ENCODE measurements at places on chromosomes 4 and X. TPM values are rescaled to one million over a fixed set of nuclear protein-coding genes. Genes with fewer than 3 reads are reported as not detected.

The SLC34A2 gene
- polyA plus RNA-seq = 0.18 TPM

The NAA10 gene
- 203 TPM for polyA plus RNA-seq

The RFC1 gene
- polyA plus RNA-seq = 18.9 TPM

The RASGEF1B gene
- 2.8 TPM for polyA plus RNA-seq

The DNAJB14 gene
- 16.7 TPM for polyA plus RNA-seq

The POU4F2 gene
- polyA plus RNA-seq = not detected

The NUP62CL gene
- polyA plus RNA-seq = not detected

- H3K27me3 ChIP-seq = no peaks in the 10 kb centered on the region
- no peaks in the 10 kb centered on the region for H3K36me3 ChIP-seq
- H3K4me3 ChIP-seq = no peak overlapping the region
- H3K27ac ChIP-seq = no peak overlapping the region
- H3K4me1 ChIP-seq = no peaks in the 10 kb centered on the region
Measured at GRCh38 chr4:27176400-27176799, 315.8 kb downstream of the STIM2 start.

GRCh38 chr4:176981551-176981950 is 188.8 kb upstream of the VEGFC start:
- H3K36me3 ChIP-seq = no peaks in the 10 kb centered on the region
- no peak for DNase-seq
- H3K4me1 ChIP-seq = no peaks in the 10 kb centered on the region
- H3K27me3 ChIP-seq = no peaks in the 10 kb centered on the region

DNA sequence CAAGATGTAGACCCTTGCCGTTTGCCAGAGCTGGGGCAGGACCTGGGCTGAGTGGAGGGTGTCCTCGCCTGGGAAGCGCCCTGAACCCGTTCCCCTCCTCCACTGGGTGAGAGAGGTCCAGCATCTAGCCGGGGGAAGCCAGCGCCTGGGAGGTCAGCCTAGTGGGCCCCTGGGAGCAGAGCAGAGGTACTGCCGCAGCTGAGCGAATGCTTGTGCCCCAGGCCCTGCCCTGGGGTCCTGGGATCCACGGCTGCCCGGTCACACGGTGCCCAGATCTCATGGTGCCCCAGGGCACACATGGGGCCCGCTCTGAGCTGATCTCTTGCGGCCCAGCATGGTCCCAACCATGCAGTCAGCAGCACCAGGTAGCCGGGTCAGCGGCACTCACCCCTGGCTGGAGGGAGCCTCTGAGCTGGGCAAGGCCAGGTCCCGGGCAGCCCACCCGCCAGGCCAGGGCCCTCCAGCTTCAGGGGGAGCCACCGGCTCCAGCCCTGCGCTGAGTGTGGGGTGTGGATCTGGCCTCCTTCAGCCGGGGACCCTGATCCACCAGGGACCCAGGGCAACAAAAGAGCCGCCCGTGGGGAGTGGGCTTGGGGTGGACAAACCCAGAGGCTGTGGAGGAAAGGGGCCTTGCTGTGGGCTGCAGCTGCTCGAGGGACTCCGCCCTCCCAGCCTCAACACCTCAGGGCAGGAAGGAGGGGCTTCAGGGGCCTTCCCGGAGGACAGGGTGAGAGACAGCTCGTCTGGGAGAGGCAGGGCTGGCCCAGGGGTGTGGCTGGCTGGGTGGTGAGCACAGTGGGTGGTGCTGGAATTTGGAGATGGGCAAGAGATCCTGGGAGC is 4.1 kb upstream of the CPLX1 start:
- no peak overlapping the region for H3K27ac ChIP-seq
- DNase-seq = peak; percentile 42
- H3K4me3 ChIP-seq = no peak overlapping the region
- peaks cover 27% of the 10 kb centered on the region for H3K27me3 ChIP-seq
- no peaks in the 10 kb centered on the region for H3K36me3 ChIP-seq

DNA sequence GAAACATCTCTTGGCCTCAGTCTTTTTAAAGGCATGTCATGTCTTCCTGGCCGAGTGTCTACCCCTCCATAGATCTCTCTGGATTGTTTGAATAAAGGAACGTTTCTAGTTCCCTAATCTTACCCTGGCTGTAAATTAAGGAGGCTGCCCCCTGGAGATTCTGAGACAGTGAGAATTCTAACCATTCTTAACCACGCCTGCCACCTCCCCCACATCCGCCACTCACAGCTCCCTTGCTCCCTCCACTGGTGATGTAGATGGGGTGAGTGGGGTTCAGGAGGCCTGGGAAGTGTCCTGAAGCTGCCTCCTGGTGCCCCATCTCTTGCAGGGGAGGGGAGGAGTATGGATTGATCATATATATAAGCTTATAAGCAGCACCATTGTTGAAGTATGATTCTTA is 48.0 kb upstream of the TRIM2 start:
- DNase-seq = no peak
- H3K4me3 ChIP-seq = no peak overlapping the region
- no peaks in the 10 kb centered on the region for H3K27me3 ChIP-seq
- no peak overlapping the region for H3K27ac ChIP-seq

- H3K27me3 ChIP-seq = peaks cover 7% of the 10 kb centered on the region
- H3K4me3 ChIP-seq = no peak overlapping the region
- no peaks in the 10 kb centered on the region for H3K36me3 ChIP-seq
- H3K27ac ChIP-seq = no peak overlapping the region
- DNase-seq = no peak
- no peaks in the 10 kb centered on the region for H3K4me1 ChIP-seq
Measured at GRCh38 chrX:67346225-67346624, 197.6 kb upstream of the AR start.

DNA sequence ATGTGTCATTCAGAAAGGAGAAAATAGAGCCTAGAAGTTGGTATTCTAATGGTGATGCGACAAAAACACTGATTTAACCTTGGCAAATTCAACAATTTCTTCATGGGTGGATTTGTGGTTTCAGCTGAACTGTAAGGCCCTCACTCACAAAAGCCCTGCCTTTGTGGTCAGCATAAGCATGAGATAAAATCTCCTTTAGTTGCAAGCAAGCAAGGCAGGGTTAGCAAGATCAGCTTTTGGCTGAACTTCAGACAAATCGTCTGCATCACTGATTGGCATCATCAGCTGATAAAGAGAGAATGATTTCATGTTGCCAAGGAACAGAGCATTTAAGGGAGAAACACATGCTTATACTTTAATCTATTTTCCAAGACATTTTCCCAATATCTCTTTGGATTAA is 2582.2 kb downstream of the PCDH7 start:
- H3K27me3 ChIP-seq = no peaks in the 10 kb centered on the region
- no peak overlapping the region for H3K4me3 ChIP-seq
- no peaks in the 10 kb centered on the region for H3K36me3 ChIP-seq
- no peak for DNase-seq
- H3K27ac ChIP-seq = no peak overlapping the region
- no peaks in the 10 kb centered on the region for H3K4me1 ChIP-seq

- H3K4me1 ChIP-seq = no peaks in the 10 kb centered on the region
- DNase-seq = no peak
- H3K36me3 ChIP-seq = no peaks in the 10 kb centered on the region
- no peak overlapping the region for H3K27ac ChIP-seq
- H3K4me3 ChIP-seq = no peak overlapping the region
Measured at GRCh38 chr4:127503111-127503510, 129.6 kb upstream of the INTU start.

DNA sequence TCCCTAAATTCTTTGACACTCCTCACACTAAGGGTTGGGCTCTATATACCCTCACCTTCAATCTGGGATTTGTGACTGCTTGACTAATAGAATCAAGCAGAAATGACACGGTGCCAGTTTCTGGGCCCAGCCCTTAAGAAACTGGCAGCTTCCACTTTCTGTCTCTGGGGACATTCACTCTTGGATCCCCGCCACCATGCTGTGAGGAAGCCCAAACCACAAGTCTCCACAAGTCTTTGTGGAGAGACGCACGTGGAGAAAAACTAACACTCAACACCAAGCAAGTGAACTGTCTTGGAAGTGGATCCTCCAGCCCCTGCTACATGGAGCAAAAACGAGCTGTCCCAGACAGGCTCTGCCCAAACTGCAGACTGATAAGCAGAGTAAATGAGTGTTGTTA is 1.1 kb upstream of the EDNRA start:
- H3K27me3 ChIP-seq = peaks cover 5% of the 10 kb centered on the region
- H3K4me1 ChIP-seq = no peaks in the 10 kb centered on the region
- peak; percentile 8 for DNase-seq
- H3K36me3 ChIP-seq = no peaks in the 10 kb centered on the region
- H3K4me3 ChIP-seq = no peak overlapping the region

- no peaks in the 10 kb centered on the region for H3K27me3 ChIP-seq
- H3K36me3 ChIP-seq = no peaks in the 10 kb centered on the region
- no peaks in the 10 kb centered on the region for H3K4me1 ChIP-seq
- DNase-seq = no peak
- no peak overlapping the region for H3K27ac ChIP-seq
Measured at GRCh38 chrX:132900633-132901293, 57.7 kb downstream of the HS6ST2 start.

GRCh38 chrX:68686097-68686977 is 38.9 kb downstream of the STARD8 start:
- no peaks in the 10 kb centered on the region for H3K27me3 ChIP-seq
- H3K4me3 ChIP-seq = peak overlapping the region; percentile 65
- peak overlapping the region; percentile 58 for H3K27ac ChIP-seq
- peaks cover 4% of the 10 kb centered on the region for H3K4me1 ChIP-seq
- peak; percentile 41 for DNase-seq
- H3K36me3 ChIP-seq = no peaks in the 10 kb centered on the region

DNA sequence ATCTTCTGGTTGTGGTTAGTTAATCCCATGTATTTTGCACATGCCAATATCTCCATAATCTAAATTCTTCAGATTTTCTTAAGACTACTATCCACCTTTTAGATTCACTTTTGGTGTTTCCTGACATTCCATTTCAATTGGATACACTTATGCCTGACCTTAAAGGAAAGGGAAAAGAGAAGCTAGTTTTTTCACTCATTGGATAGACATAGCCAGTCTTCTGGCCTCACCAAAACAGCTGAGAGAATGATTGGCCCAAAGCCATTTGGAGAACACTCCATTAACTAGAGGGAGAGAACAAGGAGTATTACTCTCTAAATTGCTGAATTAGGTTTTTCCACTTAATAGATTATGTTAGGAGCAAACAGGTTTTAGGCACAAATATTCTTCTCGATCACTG is 4.0 kb downstream of the PRPS1 start:
- no peaks in the 10 kb centered on the region for H3K36me3 ChIP-seq
- no peaks in the 10 kb centered on the region for H3K4me1 ChIP-seq
- no peak for DNase-seq
- no peaks in the 10 kb centered on the region for H3K27me3 ChIP-seq
- no peak overlapping the region for H3K4me3 ChIP-seq

DNA sequence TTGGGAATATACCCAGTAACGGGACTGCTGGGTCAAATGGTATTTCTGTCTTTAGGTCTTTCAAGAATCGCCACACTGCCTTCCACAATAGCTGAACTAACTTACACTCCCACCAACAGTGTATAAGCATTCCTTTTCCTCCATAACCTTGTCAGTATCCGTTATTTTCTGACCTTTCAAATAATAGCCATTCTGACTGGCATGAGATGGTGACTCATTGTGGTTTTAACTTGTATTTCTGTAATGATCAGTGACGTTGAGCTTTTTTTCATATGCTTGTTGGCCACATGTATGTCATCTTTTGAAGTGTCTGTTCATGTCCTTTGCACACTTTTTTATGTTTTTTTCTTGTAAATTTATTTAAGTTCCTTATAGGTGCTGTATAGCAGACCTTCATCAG is 81.2 kb downstream of the ADAM29 start:
- H3K4me1 ChIP-seq = no peaks in the 10 kb centered on the region
- DNase-seq = no peak
- H3K4me3 ChIP-seq = no peak overlapping the region
- no peaks in the 10 kb centered on the region for H3K36me3 ChIP-seq
- H3K27me3 ChIP-seq = no peaks in the 10 kb centered on the region

- H3K4me1 ChIP-seq = peaks cover 21% of the 10 kb centered on the region
- no peaks in the 10 kb centered on the region for H3K27me3 ChIP-seq
- H3K4me3 ChIP-seq = no peak overlapping the region
- peak overlapping the region; percentile 21 for H3K27ac ChIP-seq
Measured at GRCh38 chr4:108830509-108831244, 67.8 kb upstream of the ETNPPL start.

- H3K36me3 ChIP-seq = no peaks in the 10 kb centered on the region
- H3K4me3 ChIP-seq = no peak overlapping the region
- H3K4me1 ChIP-seq = no peaks in the 10 kb centered on the region
Measured at GRCh38 chr4:183411291-183411861, 33.1 kb upstream of the CDKN2AIP start.

- H3K27me3 ChIP-seq = no peaks in the 10 kb centered on the region
- no peak for DNase-seq
- H3K4me1 ChIP-seq = peaks cover 63% of the 10 kb centered on the region
Measured at GRCh38 chr4:139764686-139765310, 99.2 kb downstream of the MGST2 start.

DNA sequence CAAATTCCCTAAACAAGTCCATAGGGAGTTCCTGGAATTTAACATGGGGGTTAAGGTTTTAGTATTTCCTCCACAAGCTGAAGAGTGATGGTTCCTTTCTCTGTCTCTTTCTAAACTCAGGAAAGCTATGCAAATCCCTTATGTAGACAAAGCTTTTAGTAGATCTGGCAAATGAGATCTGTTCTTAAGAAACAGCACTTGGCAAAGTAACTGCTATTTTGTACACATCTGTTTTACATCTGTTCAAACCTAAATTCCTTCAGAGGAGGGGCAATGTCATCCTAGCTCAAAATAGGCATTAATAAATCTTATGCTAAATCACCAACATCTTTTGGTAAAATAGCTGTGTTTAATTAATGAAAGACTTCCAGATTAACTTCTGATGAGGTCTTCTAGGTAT is 137.8 kb upstream of the TBC1D9 start:
- no peaks in the 10 kb centered on the region for H3K36me3 ChIP-seq
- no peak for DNase-seq
- H3K4me3 ChIP-seq = no peak overlapping the region
- no peaks in the 10 kb centered on the region for H3K27me3 ChIP-seq
- H3K4me1 ChIP-seq = peaks cover under 1% of the 10 kb centered on the region

DNA sequence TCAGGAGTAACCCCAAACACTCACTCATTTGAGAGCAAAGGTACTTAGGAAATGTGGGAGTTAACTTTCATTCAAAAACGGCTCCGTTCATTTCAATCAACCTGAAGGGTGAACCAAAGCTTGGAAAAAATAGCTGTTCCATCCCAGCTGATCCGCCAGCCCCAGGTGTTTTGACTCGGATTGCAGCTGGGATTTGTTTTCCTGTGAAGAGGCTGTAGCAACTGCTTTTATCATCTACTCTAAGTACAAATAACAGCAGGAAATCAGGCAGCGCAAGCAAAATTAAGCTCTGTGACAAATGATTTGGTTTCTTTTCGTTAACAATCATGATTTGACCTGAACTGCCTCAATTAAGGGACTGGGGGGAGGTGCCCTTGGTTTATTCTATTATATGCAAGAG is 154.7 kb downstream of the BEND2 start:
- no peaks in the 10 kb centered on the region for H3K36me3 ChIP-seq
- no peaks in the 10 kb centered on the region for H3K27me3 ChIP-seq
- H3K27ac ChIP-seq = no peak overlapping the region
- no peaks in the 10 kb centered on the region for H3K4me1 ChIP-seq

GRCh38 chr4:77010841-77011354 is 61.3 kb downstream of the SEPTIN11 start:
- no peak overlapping the region for H3K27ac ChIP-seq
- H3K27me3 ChIP-seq = no peaks in the 10 kb centered on the region
- peaks cover 7% of the 10 kb centered on the region for H3K36me3 ChIP-seq
- no peak for DNase-seq
- no peak overlapping the region for H3K4me3 ChIP-seq

GRCh38 chrX:148691456-148691855 is 191.0 kb downstream of the AFF2 start:
- H3K4me1 ChIP-seq = no peaks in the 10 kb centered on the region
- DNase-seq = no peak
- H3K27ac ChIP-seq = no peak overlapping the region
- H3K4me3 ChIP-seq = no peak overlapping the region
- no peaks in the 10 kb centered on the region for H3K27me3 ChIP-seq

Data from psoas muscle (tissue), 8 donors.